ENCODE measurements at places on chromosomes 6 and 20. TPM values are rescaled to one million over a fixed set of nuclear protein-coding genes. Genes with fewer than 3 reads are reported as not detected.

The KCNB1 gene
- total RNA-seq, result not detected

The PROKR2 gene
- not detected for total RNA-seq

The MRPS18A gene
- 65.5 TPM for total RNA-seq

The KIAA1586 gene
- total RNA-seq, result 6.2 TPM

The MYH7B gene
- not detected for total RNA-seq

The MKKS gene
- 4.3 TPM for total RNA-seq
